ENCODE measurements at places on chromosomes 12 and 14.

DNA sequence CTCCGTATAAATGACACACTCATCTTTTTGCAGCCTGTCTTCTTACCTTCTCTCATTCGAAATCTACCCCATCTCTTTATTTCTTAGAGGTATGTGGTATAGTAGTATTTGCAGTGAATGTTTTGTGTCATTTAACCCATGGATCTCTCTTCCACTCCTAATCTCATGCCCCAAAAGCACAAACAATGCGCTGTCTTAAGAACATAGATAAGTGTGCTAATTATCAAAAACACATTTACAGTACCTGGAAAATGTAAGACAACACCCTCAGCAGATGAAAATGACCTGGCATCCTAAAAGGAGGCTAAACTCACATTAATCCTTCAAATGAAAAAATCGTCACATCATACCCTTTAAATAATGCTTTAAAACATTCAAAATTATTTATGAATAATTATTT lies 10.7 kb downstream of the USP15 start:
- DNase-seq, result no peak

GRCh38 chr14:94547151-94547680 lies 14.0 kb upstream of the SERPINA4 start:
- DNase-seq, result no peak

GRCh38 chr12:114220311-114220710 lies 185.6 kb downstream of the TBX5 start:
- DNase-seq, result no peak

- DNase-seq, result peak; percentile 37
Measured at GRCh38 chr12:66860752-66861750, 182.2 kb upstream of the GRIP1 start.

GRCh38 chr12:129659961-129660622 lies 243.7 kb downstream of the TMEM132D start:
- DNase-seq, result no peak

DNA sequence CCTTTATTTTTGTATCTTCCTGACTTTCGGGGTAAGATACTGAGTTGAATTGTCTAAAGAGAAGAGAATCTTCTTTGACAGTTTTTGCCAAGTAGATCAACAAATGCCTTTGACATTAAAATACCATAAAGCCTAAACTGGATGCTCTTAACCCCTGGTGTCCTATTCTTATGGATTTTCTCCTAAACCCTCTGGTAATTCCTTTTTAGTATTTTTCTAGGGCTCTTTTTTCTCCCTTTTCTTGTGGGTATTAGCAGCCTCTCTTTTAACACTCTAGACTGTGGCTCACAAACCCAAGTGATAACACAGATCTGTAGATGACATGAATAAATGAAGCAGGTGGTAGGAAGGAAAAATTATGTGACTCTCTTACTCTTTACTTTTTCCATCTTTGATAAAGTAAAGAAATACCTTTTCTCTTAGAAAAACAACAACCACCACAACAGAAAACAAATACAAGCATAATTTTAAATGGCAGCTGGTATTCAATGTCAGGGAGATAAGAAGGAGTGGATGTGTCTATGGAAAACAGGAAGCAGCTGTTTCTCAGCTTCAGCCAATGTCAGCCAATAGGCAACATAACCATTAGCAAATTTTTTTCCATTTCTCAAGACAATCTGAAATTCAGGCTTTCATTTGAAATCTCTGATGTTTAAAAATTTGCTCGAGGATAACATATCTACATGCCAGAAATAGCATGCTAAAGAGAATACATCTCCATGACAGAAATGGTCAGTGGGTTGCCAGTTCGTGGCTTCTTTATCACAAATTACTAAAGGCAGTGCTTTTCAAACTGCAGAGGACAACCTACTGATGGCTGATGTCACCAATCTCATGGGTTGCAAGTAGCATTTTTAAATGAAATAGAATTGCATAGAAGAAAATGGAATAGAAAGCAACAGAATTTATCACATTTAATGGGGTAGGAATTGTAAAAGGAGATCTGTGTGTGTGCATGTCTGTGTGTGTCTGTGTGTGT lies 123.1 kb upstream of the KRR1 start:
- DNase-seq, result no peak

GRCh38 chr12:112179916-112180315 lies 54.6 kb downstream of the TRAFD1 start:
- no peak for DNase-seq

GRCh38 chr12:108495054-108495453 lies 20.0 kb upstream of the FICD start:
- DNase-seq, result peak; percentile 29

GRCh38 chr14:74570696-74571095 lies 41.3 kb downstream of the LTBP2 start:
- no peak for DNase-seq

DNA sequence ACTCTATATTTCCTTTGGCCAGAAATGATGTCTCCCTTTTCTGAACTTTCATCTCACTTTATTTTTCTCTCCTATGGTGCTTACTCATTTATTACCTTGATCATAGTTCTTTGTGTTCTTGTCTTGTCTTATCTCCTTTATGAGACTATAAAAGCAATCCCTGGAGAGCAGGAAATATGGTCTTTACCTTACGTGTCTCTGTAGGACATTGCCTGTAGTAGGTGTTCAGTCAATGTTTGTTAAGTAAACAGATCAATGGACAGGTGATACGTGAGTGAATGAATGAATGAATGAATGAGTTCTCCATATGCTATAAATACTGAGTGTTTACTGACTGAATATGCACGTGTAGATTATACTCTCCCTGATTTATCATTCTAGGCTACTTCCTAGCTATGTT lies 193.7 kb upstream of the HMGA2 start:
- DNase-seq, result no peak

- no peak for DNase-seq
Measured at GRCh38 chr12:11545484-11546330, 103.8 kb upstream of the ETV6 start.

- no peak for DNase-seq
Measured at GRCh38 chr14:67963960-67964812, 144.6 kb downstream of the RAD51B start.

DNA sequence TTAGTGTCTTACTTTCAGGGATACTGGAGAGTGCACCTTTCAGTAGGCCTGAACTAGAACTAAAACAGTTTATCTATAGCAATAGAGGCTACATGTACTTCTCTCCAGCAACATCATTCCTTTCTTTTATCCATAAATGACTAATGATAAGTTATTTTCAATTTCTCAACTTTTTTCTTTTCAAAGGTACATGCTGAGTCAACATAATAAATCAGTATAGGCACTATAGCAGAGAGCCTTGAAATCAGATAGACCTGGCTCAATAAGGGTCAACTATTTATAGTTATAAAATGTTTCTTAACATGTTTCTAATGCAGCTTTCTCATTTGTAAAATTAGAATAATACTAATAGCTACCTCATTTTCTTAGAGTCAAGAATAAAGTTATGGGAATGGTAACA lies 5.6 kb downstream of the IL22 start:
- no peak for DNase-seq

DNA sequence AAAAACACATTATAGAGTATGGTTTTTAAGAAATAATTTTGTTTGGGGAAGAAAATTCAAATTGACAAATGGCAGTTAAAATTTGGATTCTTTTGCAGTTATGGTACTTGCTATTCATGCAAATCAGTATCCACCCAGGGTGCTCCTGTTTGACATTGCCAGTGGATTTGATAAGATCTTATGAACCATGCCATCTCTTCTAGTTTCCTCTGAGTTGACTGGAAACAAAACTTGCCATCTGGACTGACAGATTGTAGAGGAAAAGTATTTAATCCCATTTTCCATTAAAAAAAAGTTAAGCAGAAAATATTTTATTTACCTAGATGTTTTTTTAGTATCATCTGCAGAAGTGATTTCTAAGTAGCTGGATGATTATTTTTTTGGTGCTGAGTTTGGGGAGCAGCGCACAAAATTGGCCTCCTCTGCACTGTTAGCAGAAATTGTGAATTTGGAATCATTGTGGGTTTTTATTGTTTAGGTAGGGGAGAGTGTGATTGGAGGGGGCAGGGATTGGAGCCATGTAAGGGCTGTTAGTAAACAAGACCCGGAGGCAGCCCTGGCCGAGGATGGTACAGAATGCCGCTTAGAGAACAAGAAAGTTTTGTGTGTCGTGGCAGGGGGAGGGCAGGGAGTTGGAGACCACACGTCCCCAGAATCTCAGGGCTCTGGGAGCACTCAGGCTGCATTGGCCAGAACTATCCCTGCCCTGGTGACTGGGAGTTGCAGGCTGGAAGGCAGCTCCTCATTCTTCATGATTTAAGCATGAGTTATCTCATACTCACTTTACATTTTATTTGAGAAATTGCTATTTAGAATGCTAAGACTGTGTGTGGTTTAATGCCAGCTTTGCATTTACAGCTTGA lies 56.6 kb downstream of the WDR20 start:
- no peak for DNase-seq

GRCh38 chr14:65159281-65160062 lies 57.2 kb upstream of the MAX start:
- no peak for DNase-seq

DNA sequence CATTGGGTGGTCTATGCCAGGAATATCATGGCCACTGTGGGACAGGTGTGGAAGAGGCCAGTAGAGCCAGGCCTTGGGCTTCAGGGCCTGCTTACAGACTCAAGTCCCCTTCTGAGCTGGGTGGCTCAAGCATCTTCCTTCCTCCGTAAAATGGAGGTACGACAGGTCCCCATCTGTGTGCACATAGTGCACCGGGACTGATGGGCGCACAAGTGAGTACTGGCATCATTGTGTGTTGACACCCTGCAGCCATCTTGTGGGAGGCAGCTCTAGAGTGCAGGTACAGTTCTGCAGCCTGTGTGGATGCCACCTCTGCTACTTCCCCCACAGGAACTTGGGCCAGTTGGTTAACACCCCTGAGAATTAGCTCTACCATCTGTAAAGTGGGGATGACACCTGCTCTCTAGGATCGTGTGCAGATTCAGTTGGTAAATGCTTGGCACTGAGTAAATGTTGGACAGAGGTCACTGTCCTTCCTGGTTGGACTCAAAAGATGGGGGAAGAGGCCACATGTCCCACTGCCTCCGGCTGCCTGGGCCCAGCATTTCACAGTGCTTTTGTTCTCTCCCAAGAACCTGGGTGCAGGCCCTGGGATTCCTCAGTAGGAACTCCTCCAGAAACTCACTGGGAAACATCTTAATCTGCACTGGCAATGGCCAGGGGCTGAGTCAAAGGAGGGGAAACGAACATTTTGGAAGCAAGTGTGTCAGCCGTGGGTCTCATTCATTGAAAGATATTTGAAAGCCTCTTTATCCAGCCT lies 70.6 kb downstream of the C14orf132 start:
- DNase-seq, result no peak

- no peak for DNase-seq
Measured at GRCh38 chr12:84723988-84724387, 188.6 kb downstream of the SLC6A15 start.

- no peak for DNase-seq
Measured at GRCh38 chr12:27385766-27386564, 53.3 kb downstream of the BMAL2 start.

DNA sequence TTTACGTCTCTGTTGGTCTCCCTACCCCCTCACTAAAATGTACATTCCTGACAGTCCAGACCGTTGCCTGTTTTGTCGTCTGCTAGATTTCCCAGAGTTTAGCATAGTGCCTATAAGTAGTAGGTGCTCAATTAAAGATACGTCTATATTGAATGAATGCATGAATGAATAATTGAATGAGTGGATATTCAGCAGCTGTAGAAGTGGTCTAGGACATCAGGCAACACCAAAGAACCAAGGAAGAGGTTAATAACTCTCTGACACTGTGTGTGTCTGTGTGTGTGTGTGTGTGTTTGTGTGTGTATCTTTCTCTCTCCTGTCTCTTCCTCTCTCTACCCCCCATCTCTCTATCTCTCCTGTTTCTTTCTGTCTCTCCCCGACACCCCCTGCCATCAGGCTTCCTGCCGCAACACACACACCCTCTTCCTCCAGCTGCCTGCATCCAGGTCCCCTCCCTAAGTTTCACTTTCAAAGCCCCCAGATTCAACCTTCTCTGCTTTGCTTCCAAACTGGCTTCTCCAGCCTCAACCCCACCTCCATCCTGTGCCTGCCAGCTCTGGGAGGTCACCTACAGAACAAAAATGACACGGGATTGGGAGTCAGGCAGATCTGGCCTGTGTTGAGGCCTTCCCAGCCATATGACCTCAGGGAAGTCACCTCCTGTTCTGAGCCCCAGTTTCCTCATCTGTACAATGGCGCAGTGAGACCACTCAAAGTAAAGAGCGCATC lies 119.9 kb upstream of the NCOR2 start:
- no peak for DNase-seq

DNA sequence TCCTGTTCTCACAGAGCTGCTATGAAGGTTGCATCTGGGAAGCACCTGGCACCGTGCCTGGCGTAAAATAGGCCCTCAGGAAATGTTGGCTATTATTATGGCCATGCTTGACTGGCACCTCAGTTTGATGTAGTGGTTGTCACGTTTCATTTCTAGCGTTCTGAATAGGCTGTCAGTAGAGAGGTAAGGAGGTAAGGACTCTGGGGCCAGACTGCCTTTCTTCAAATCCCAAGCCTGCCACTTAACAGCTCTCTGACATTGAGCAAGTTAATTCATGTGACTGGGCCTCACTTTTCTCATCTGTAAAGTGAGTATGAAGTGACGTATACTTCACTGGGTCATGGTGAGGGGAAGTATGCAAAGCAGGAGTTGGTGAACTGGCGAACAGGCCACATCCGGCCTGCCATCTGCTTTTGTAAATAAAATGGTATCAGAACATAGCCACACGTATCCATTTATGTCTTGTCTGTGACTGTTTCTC lies 196.2 kb downstream of the CACNA1C start:
- DNase-seq, result no peak

DNA sequence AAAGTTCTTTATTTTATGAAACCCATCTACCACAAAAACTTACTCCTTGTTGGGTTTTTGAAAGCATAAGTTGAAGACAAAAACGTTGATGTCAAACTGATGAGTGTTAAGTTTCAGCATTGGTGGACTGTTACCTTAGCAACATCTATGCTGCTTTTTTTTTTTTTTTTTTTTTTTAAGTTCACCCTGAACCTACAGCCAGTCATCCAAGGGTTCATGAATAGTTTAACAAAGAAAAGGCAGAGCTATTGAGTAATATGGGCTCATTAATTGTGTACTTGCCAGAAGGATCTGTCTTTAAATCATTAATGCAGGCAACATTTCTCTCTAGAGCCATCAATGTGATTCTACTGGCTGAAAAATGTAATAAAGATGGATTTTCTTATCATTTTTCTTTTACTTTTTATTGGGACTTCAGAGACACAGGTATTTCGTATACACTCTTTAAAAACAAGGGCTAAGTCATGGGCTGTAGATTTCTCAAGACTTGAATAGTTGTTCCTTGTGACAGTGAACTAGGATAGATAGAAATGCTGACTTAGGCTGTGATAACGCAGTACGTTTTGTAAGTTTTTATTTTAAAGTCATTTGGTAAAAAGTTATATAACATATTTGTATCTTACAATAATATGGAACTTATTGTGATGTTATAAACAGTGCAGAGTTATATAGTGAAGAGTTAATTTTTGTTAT lies at the start of gene PTPRQ:
PTPRQ (plus strand) TSS at position 262 of the 693 bp plus-strand sequence; CDS start at position 373, 111 bp downstream.
- DNase-seq, result no peak

- DNase-seq, result no peak
Measured at GRCh38 chr12:125129179-125129571, 63.9 kb downstream of the AACS start.

- no peak for DNase-seq
Measured at GRCh38 chr14:103022002-103022684, 35.2 kb downstream of the CDC42BPB start.

All from activated T-cell treated with anti-CD3 and anti-CD28 coated beads for 48 hours (primary cell).